ENCODE measurements at places on chromosomes 5 and 9.
A peak's percentile ranks its signal among the peaks of the same experiment; 100 is the strongest.

DNA sequence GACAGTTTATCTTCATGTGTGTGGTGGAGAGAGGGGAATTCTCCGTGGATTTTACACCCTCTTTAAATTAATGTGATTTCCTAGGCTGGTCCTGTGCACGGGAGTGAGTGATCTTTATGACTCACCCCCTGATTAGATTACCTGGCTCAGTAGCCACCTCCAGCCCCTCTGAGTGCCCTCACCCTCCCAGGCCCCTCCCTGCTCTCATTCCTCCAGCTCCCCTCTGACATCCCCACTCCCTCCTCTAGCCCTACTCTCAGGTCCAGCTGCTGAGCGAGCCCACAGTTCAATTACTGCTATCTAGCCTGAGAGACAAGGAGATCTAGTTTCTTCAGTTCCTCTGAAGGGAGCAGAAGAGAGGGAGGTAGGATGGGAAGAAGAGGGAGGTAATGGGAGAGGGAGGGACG is 61.8 kb upstream of the ARAP3 start:
- no peak for DNase-seq

GRCh38 chr9:131946180-131946579 is 133.5 kb downstream of the MED27 start:
- no peak for DNase-seq

GRCh38 chr5:142826741-142827492 is 56.7 kb downstream of the ARHGAP26 start:
- DNase-seq, result no peak

DNA sequence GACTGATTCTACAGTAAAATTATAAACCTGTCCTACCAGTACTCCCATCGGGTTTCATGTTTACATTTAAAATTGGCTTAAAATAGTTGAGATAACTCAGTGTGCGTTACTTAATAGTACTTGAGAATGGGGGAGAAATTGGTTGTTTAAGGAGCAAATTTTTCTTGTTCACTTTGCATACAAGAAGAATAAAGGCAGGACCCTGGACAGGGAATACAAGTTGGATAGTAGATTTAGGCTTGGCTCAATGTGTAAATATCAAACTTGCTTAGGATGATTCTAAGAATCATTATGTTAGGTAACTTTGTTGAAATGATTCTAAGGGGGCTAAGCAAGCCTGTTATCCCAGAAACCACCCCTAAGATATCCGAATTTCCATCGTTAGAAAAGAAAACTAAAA is 448.4 kb upstream of the TLE4 start:
- DNase-seq, result no peak

- no peak for DNase-seq
Observed at GRCh38 chr9:135811801-135812200, 95.5 kb downstream of the CAMSAP1 start.

DNA sequence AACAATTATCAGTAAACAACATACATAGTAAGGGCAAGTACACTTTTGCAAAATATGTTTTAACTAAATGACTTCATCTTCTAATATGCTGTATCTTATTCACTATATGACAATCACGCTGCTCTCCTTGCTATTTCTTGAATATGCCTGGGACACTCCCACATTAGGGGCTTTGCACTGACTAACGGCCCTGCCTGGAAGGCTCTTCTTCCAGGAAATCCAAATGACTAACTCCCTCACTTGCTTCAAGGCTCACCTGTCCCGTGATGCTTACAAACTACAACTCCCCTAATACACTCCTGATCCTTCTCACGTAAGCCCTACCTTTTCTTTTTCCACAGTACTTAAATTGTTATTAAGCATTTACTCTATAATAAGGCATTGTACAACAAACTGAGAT is 10.6 kb downstream of the ERP44 start:
- DNase-seq, result no peak

DNA sequence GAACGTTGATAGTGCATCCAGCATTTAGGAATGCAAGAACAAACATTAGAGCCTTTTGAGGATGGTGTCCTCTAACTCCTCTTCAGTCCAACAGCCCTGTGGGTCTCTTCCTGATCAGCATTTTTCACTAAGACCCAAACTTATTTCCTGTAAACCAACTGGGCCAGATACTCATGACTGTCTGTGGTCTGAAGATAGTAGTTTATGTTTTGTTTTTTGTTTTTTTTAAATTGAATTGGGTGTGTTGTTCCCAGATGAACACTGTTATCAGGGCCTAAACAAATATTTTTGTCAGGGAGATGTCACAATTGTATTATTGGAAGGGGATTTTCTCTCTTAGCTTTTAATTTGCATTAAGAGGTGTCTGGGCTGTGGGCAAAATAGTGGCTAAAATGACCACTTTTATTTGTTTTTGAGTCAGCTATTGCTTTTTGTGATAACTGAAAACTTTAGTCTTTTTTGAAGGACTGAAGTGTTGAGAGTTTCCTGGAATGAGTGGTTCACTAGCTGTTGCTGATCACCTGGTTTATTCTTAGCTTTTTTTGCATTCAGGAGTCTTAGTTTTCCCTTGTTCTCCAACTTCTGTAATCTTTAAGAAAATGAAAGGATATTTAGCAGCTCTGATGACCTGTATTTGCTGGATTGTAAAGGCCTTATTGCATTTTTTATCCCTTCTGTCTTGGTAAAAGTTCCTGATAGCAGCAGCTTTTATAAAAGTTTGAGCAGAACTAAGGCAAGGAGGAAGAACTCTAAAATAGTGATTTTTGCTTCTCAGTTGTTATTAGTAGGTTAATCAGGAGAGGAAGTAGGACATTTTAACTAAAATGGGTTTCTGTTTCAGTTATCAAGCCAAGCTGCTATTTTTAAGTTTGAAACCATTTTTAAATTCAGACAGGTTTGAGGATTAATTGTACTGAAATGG is 5.5 kb downstream of the MAN2A1 start:
- DNase-seq, result no peak

GRCh38 chr5:115599924-115600323 is 2.4 kb downstream of the TICAM2 start:
- no peak for DNase-seq

- DNase-seq, result no peak
Observed at GRCh38 chr5:67792891-67793290, 422.7 kb upstream of the PIK3R1 start.

DNA sequence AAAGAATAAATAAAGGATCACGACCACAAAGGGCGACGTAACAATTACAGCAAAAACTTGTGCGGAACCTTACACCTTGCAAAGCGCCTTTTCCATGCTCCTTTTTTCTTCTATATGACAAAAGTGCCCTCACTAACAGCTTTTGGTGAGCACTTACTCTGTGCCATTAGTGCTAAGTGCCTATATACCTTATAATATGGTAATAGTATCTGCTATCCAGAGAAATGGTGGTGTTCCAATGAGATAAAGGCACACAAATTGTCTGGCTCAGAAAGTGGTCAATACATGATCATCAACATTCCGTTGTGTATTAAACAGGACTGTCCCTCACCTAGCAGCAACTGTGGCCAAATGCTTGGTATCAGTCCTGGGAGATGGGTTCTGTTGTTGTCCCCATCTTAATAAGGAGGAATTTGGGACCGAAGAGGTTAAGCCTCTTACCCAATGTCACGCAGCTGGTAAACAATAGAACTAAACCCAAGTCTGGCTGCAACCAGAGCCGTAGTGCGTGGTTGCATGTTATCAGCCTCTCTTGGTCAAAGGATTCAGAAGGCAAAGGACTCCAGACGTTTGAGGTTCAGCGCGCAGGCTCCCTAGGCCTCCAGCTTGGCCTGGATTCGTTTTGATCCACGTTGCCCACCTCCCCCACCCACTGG is 564 bp upstream of the TOR2A start:
- DNase-seq, result no peak

DNA sequence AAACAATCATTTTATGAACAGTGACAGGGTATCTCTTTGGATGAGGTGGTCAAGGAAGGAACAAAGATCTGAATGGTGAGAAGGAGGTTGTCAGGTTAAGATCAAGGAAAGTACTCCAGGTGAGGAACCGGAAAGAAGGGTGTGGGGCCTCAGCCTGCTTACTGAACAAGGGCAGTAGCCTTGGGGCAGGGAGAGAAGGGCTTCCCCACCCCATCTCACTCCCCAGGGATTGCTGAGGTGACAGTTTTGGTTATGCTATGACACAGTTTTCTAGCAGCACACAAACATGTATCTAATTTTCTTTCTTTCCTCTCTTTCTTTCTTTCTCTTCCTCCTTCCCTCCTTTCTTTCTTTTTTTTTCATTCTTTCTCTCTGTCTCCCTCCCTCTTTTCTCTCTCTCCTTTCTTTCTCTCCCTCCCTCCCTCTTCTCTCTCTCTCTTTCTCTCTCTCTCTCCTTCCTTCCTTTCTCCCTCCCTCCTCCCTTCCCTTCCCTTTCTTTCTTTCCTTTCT is 4.1 kb upstream of the HDHD3 start:
- DNase-seq, result no peak

DNA sequence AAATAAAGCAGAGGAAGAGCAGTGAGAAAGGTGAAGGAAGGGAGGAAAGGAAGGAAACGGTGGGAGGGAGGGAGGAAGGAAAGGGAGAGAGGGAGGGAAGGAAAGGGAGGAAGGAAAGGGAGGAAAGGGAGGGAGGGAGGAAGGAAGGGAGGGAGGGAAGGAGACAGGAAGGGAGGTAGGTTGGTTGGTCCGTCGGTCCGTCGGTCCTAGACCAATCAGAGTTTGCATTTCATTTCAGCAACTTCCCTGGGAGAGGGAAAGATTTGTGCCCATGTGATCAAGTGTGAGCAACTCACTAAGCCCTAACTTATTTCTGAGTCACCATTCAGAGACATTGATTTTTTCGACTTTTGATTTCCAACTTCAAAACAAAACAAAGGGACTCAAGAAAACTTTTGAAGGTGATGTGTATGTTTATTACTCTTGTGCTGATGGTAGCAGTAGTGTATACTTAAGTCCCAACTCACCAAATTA is 18.8 kb downstream of the NANS start:
- no peak for DNase-seq

GRCh38 chr5:140058212-140058932 is 15.3 kb upstream of the NRG2 start:
- DNase-seq, result no peak

DNA sequence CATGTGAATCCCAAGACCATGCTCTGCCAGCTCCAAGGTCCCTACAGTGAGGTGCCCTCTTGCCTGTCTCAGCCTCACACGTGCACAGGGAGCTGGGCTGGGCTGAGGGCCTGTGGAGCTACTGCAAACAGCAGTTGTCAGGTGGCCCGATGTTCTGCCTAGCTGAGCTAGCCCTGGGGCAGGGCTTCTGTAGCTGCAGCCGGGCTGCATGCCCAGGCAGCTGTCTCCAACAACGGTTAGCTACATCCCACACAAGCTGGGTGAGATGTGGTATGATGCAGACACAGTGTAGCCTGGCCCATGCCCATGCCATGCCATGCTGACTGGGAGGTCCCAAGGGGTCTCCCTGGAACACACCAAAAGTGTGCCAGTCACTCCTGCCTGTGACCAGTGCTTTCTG is 62.0 kb downstream of the MACROH2A1 start:
- DNase-seq, result no peak

- no peak for DNase-seq
Observed at GRCh38 chr5:153827397-153827796, 211.3 kb downstream of the FAM114A2 start.

GRCh38 chr9:111644195-111644772 is 13.2 kb downstream of the DNAJC25 start:
- no peak for DNase-seq

- no peak for DNase-seq
Observed at GRCh38 chr5:145867806-145868205, 5.0 kb downstream of the GRXCR2 start.

DNA sequence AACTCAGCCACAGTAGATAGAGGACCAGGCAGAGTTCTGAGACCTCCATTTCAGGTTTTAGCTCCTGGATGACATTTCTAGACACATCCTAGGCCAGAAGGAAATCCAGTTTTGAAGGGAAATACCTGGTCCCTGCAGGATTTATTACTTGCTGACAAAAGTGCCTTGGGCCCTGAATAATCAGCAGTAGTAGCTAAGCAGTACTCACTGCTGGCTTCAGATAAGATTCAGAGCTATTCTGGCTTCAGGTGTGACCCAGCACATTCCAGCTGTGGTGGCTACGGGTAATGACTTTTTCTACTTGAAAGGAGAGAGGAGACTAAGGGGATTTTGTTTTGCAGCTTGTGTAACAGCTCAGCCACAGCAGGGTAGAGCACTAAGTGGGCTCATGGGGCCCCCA is 34.0 kb downstream of the NDUFAF2 start:
- no peak for DNase-seq

DNA sequence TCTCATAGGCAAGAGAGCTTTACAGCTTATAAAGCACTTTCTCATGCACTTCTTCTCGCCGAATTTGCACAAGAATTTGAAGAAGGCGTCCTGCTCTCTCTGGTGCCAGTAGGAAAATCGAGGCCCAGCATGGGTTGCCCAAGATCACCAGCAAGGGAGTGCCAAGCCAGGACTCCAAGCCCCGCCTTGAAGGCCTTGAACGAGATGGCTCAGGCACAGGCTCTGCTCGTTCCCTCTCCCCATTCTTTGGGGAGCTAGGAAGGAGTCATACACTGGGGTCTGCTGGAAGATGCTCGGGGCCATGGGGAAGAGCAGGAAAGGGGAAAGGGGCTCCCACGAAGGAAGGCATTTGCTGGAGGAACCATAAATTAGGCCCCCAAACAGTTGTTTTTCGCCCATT is 46.7 kb downstream of the PAX5 start:
- no peak for DNase-seq

- no peak for DNase-seq
Observed at GRCh38 chr9:38445154-38446043, 21.1 kb upstream of the IGFBPL1 start.

GRCh38 chr9:134163371-134164196 is 780 bp downstream of the RNU6ATAC start:
- peak; percentile 70 for DNase-seq

GRCh38 chr9:20872340-20872977 is 159.0 kb downstream of the HACD4 start:
- no peak for DNase-seq

- peak; percentile 32 for DNase-seq
Observed at GRCh38 chr5:139745132-139745799, 50.3 kb upstream of the PSD2 start.

- DNase-seq, result no peak
Observed at GRCh38 chr9:79988126-79988525, 416.4 kb downstream of the TLE4 start.

DNA sequence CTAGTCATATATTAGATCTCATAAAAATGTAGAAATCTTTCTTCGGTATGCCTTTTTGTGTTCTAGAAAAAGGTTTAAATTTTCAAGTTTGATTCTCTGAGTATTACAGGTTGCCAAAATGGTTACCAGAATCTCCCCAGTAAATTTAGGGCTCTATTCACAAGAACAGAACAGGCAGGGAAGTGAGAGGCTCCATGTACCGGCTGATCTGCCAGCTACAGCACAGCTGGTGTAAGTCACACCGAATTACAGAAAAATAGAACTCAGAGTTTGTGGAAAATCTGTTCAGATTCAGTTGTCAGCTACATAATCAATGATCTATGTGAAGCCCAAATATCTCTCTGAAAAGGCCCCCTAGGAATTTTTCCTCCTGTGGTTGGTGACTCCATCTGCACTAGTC is 10.5 kb downstream of the FAM81B start:
- DNase-seq, result no peak
